ENCODE measurements at places on chromosomes 1 and 21.

- no peak for DNase-seq
Measured at GRCh38 chr1:11800756-11801433, 4.9 kb downstream of the MTHFR start.

DNA sequence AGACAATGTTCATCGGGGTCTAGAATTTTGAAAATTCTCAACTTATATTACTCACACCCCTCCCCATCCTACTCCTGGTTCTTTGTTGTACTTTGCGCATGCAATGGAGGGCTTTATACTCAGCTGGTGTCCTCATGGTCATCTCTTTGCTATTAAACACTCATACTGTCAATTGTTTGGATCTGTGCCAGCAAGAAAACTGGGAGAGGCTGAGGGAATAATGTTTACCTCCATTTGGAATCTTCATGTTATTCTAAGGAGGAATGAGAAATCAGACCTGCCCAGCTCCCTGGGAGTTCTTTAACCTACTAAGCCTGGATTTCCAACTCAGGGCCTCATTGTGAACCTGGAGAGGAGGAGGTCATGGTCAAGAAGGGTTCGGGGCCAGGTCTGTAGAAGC lies 143.9 kb upstream of the DNAH14 start:
- no peak for DNase-seq

DNA sequence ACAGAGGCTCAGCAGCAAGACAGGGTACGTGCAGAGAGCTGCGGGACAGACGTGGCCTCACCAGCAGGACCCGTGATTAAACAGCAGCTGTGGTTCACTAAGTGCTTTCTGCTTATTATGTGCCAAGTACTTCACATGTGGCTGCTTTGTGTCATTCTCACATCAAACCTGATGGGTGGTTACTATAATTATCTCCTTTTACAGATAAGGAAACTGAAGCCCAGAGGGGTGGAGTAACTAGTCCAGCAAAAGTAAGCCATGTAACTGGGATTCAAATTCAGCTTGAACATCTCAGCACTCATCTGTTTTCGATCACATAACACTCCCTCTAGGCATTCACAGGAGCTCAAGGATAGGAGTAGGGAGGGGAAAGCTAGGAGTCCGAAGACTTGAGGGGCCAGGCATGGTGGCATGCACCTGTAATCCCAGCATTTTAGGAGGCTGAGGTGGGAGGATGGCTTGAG lies 50.8 kb upstream of the CLIC4 start:
- DNase-seq, result peak; percentile 14

GRCh38 chr1:92485381-92486250 lies 1.1 kb downstream of the GFI1 start:
- peak; percentile 85 for DNase-seq

DNA sequence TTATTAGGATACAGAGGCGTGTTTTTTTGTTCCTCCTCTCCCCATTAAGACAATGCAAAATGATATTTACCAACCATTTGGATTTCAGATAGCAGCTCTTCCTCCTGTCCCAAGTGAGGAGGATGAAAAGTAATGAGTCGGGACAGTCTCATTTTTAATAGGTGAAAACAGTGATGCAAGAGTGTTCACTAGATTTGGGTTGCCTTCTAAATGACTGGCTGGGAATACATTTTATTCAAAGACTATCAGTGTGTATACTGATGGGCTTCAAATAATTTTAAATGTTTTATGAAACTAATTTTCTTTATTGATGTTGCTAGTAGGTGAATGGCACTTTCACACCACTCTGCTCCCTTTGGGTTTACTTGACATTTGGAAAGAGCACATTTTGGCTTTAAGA lies 2.1 kb downstream of the RCOR3 start:
- no peak for DNase-seq

DNA sequence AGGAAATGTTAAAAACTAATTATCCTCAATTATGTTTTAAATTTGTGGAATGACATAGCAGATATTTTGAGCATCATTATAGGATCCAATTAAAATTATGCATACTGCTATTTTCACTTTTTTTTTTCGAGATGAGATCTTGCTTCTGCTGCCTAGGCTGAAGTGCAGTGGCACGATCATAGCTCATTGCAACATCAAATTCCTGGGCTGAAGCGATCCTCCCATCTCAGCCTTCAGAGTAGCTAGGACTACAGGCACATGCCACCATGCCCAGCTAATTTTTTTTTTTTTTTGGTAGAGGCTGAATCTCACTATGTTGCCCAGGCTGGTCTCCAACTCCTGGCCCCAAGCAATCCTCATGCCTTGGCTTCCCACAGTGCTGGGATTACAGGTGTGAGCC lies 11.3 kb upstream of the SLC1A7 start:
- DNase-seq, result no peak

GRCh38 chr1:45551684-45552083 lies 1.1 kb downstream of the AKR1A1 start:
- no peak for DNase-seq

All from stimulated activated naive B cell treated with anti-CD40 and anti-IgM and Interleukin-4, amounts not matched to agents 10 μg/mL and 1 μg/mL and 100 μg/mL, for 72 hours (primary cell).